Pancreas (tissue), 10 donors: ENCODE measurements at places on chromosomes 6 and 20. TPM values are rescaled to one million over a fixed set of nuclear protein-coding genes. Genes with fewer than 3 reads are reported as not detected.

The GINS1 gene
- polyA plus RNA-seq, result 0.46 TPM

GRCh38 chr20:17169585-17170136 is 57.2 kb upstream of the PCSK2 start:
- H3K36me3 ChIP-seq, result no peaks in the 10 kb centered on the region
- no peaks in the 10 kb centered on the region for H3K4me1 ChIP-seq
- DNase-seq, result no peak
- no peak overlapping the region for H3K27ac ChIP-seq
- no peak overlapping the region for H3K4me3 ChIP-seq

DNA sequence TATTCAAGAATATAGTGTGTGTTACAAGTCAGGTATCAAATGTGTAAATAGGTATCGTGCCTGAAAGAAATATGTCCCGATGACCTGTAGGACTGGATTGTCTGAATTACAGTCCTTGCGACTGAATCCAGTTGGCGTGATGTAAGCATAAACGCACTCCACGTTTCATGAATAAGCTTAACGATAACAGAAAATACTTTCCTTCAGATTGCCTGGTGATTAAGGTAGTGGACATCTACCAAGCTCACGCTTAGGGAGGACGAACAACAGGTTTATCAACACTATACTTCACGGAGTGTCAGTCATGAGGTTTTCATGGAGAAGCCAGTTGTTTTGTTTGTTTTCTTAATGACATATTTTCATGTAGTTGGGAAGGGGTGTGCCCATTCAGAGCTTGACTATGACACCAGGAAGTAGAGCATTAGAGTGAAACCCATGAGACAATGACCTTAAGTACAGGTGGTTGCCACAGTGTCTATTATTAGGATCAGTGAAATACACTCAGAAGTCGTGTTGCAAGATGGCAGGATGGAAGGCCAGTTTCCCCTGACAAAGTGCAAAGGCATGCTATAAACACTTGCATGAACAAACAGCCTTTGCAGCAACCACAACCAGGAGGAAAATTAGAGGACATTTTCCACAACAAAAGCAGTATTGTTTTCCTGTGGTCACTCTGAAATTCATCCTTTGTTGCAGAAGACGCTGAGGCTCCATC is 305.8 kb upstream of the PRDM1 start:
- H3K4me1 ChIP-seq, result no peaks in the 10 kb centered on the region
- H3K36me3 ChIP-seq, result no peaks in the 10 kb centered on the region
- no peak for DNase-seq
- no peak overlapping the region for H3K4me3 ChIP-seq
- H3K27ac ChIP-seq, result no peak overlapping the region

GRCh38 chr20:2706688-2707352 is 14.2 kb downstream of the EBF4 start:
- no peak overlapping the region for H3K27ac ChIP-seq
- no peak for DNase-seq
- no peaks in the 10 kb centered on the region for H3K36me3 ChIP-seq
- H3K4me3 ChIP-seq, result no peak overlapping the region

DNA sequence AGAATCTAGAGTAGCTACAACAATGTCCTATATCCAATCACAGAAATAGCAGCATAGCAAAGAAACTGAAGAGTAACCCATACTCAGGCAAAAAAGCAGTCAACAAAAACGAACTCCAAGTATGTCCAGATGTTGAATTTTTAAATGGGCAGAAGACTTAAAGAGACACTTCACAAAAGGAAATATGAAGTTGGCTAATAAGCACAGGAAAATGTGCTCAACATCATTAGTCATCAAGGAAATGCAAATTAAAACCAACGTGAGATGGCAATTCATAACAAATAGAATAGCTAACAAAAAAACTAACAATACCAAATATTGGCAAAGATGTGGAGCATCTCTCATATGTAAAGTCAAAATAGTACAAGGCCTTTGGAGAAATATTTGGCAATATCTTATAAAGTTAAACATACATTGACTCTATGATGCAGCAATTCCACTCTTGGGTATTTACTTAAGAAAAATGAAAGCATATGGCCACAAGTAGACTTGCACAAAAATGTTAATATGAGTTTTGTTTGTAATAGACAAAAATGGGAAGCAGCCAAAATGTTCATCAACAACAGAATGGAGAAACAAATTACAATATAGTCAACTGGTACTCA is 37.7 kb downstream of the FRK start:
- no peak overlapping the region for H3K4me3 ChIP-seq
- H3K36me3 ChIP-seq, result no peaks in the 10 kb centered on the region
- H3K27ac ChIP-seq, result no peak overlapping the region
- no peaks in the 10 kb centered on the region for H3K27me3 ChIP-seq
- DNase-seq, result no peak
